CD4-positive, alpha-beta memory T cell (primary cell): ENCODE measurements at places on chromosomes 16 and 17. TPM values are rescaled to one million over a fixed set of nuclear protein-coding genes. Genes with fewer than 3 reads are reported as not detected.

Gene ASIC2
- not detected for polyA plus RNA-seq

Gene PPM1D
- 10.1 TPM for polyA plus RNA-seq

Gene NXN
- polyA plus RNA-seq = 2.3 TPM

Gene HEXIM2
- polyA plus RNA-seq = 2.7 TPM

Gene KRTAP4-12
- not detected for polyA plus RNA-seq

Gene KREMEN2
- not detected for polyA plus RNA-seq

Gene HBM
- polyA plus RNA-seq = not detected

Gene PTX4
- not detected for polyA plus RNA-seq

Gene STAC2
- polyA plus RNA-seq = not detected

Gene KRT20
- polyA plus RNA-seq = not detected

Gene TMEM92
- not detected for polyA plus RNA-seq

Gene PIPOX
- polyA plus RNA-seq = 0.29 TPM

Gene ZG16
- polyA plus RNA-seq = not detected

Gene ELMO3
- not detected for polyA plus RNA-seq

Gene SLC12A3
- polyA plus RNA-seq = not detected

Gene ABCC12
- polyA plus RNA-seq = not detected

Gene LRRC45
- 5.7 TPM for polyA plus RNA-seq

- DNase-seq = no peak
These were observed 702.8 kb downstream of the KCNJ2 start for GRCh38 chr17:70872103-70872502.

GRCh38 chr17:32931686-32932085 lies 3.7 kb downstream of the TMEM98 start:
- no peak for DNase-seq

DNA sequence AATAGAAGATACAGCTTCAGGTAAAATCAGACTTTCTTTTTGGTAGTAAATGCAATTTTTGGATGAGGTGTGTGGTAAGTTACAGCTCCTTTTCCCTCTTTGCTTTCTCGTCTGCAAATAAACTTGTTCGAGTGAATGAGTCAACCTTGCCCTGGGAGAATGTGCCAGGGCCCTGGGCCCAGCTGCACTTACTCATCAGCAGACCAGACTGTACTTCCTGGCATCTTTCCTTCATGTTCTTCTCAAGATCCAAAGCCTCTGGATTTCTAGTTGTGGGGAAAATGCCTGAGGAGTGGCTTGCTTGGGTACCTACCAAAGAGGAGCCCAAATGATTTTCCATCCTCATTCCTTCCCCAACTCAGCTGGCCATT lies 5.4 kb upstream of the G6PC1 start:
- DNase-seq = no peak

GRCh38 chr16:88691924-88692560 lies 5.7 kb upstream of the SNAI3 start:
- DNase-seq = no peak

- no peak for DNase-seq
These were observed 12.6 kb downstream of the SLC5A10 start for GRCh38 chr17:18964550-18964949.

- DNase-seq = no peak
These were observed 817.8 kb upstream of the KIF2B start for GRCh38 chr17:53004902-53005301.

GRCh38 chr17:807523-808294 lies 25.6 kb downstream of the MRM3 start:
- DNase-seq = no peak

- DNase-seq = no peak
These were observed 77.2 kb downstream of the C17orf67 start for GRCh38 chr17:56756536-56756935.

DNA sequence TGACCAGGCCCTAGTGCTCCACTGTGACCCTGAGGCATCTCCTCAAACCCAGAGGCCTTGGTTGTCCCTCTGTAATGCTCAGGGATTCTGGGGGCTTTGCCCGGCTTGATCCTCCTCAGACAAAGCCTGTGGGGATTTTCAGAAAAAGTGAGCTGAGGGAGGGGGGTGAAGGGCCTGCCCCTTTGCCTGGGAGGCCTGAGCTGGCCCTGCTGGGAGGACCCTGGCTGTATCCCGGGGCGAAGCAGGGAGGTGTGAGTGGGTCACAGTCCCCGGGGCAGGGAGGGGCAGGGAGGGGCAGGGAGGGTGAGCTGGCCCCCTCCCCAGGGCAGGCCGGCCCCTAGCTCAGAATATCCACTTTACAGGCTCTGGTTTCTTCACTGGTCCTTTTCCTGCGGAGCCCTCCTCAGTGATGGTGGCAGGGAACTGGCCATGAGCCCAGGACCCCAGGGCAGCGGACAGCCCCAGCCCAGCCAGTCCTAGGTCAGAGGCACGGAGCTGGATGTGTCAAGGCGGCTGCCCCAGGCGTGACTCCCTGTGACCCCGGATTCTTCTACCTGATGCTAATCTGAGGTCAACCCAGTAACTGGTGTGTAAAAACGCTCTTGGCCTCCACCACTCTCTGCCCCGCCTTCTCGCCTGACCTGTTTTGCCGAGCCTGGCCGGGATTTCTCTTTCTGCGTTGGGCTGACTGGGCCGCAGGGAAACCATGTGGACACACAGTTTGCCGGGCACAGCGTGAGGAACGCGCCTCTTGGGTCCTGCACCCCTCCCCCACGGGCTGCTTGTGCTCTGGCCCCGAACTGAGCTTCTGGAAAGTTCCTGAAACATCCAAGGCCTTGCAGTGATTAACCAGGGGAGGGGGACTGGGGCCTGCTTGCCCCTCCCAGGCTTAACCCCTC lies 5.8 kb upstream of the FASN start:
- DNase-seq = peak; percentile 29

GRCh38 chr17:72381597-72382397 lies 261.0 kb downstream of the SOX9 start:
- DNase-seq = no peak

- DNase-seq = no peak
These were observed 33.3 kb downstream of the HELZ start for GRCh38 chr17:67211742-67212141.

- DNase-seq = no peak
These were observed 20.9 kb downstream of the RHBDL3 start for GRCh38 chr17:32286518-32286900.

DNA sequence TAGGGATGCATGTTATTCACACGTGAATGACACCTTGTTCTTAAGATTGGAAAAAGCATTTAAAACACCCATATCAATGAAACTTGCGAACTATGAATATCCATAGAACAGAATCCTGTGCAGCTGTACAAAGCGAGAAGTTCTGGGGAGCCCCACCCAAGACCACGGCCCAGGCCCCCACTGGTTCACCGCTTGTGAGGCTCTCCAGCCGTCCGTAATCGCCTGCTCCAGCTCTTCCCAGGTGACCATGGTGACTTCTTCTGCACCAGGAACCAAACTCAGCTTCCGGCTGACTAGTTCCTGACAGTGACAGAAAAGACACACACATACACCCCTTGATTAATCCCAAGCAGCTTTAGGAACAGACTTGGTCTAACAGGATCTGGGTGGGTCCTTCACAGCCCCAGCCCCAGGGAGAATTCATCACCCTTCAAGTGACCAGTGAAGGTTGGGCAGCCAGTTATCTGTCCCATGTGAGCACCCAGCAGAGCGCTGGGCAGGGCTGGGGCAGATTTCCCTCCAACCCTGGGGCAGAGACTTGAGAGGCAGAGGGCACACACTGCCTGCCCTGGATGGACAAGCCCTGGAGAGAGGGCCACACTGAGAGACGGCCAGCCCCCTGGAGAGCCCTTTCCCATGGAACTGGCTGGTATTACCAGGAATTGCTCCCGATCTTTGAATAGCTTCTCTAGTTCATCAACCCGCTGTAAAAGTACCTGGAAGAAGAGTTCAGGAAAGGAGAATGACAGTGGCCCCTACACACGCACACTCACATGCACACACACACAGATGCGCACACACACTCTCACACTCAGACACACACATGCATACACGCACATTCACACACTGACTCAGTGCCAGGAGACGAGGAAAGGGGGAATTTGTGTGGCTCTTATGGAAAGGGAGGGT lies 3.6 kb downstream of the QRICH2 start:
- DNase-seq = no peak

DNA sequence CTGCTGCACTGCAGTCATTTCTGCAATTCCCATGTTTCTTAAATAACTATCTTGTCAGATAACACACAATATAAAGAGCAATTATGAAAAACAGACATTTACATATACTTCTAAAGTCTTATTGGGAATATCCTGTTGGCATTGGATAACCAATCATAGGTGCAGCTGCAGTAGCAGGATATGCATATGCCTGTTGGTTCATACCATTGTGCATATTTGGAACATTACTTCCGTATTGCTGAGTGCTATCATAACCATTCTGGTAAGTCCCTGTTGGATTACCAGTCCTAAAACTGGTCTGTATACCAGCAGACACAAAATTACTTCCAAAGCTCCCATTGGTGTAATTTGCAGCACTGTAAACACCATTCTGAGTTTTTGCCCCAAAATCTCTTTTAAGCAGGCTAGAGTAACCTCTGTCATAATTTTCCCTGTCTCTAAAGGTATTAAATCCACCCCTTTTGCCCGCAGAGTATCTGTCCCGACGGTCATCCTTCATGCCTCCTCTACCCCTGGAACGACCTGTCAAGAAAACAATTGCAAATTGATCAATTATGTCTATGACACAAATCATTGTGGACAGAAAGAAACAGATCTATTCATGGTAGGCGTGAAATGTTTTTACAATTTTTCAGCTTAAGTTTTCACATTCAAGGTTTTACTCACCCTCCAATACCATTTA lies 3.1 kb upstream of the POLG2 start:
- DNase-seq = peak; percentile 28

GRCh38 chr16:67201411-67202345 lies 2.7 kb downstream of the ELMO3 start:
- DNase-seq = no peak

DNA sequence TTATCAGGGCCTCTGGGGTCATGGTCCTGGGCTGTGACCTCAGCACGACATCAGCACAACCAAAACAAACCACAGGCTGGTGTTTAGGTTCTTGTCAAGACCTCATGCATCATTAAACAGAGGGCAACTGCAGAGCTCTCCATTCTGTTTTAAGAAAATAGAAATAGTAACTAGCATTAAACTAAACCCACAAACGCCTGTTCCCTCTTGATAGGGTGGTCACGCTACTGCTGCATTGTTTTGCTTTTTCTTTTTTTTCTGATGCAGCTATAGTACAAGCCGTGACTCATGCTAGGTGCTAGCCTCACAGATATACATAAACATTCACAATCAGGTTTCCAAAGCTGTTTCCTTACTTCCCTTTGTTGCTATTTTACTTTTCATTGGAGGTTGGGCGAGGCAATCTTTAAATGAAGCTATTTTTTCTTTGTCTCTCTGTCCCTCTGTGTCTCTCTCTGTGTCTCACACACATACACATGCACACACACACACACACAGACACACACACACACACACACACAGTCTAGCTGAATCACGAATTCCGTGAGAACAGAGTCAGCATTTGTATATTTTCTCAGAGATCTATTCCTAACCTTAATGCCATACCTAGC lies 310.3 kb downstream of the CDH13 start:
- no peak for DNase-seq

GRCh38 chr17:688100-688989 lies 26.3 kb downstream of the VPS53 start:
- DNase-seq = no peak

GRCh38 chr17:32349503-32349853 lies 479 bp upstream of the ZNF207 start:
- no peak for DNase-seq

- DNase-seq = no peak
These were observed 1.1 kb downstream of the SRSF1 start for GRCh38 chr17:58005728-58006559.

DNA sequence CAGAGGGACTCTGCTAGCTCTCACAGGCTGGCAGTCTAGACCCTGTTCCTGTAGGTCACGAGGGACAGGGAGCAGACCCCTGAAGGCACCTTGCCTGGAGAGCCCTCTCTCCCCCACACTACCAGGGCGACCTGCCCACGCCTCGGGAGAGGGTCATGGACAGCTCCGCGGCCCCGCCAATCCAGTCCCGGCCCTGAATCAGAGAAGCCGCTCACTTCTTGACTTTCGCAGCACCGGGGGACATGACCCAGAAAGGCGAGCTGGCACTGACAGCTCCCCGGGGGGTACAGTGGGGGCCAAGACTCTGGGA lies 5.1 kb downstream of the KIFC3 start:
- no peak for DNase-seq

GRCh38 chr17:68731465-68731864 lies 130.3 kb upstream of the FAM20A start:
- no peak for DNase-seq

DNA sequence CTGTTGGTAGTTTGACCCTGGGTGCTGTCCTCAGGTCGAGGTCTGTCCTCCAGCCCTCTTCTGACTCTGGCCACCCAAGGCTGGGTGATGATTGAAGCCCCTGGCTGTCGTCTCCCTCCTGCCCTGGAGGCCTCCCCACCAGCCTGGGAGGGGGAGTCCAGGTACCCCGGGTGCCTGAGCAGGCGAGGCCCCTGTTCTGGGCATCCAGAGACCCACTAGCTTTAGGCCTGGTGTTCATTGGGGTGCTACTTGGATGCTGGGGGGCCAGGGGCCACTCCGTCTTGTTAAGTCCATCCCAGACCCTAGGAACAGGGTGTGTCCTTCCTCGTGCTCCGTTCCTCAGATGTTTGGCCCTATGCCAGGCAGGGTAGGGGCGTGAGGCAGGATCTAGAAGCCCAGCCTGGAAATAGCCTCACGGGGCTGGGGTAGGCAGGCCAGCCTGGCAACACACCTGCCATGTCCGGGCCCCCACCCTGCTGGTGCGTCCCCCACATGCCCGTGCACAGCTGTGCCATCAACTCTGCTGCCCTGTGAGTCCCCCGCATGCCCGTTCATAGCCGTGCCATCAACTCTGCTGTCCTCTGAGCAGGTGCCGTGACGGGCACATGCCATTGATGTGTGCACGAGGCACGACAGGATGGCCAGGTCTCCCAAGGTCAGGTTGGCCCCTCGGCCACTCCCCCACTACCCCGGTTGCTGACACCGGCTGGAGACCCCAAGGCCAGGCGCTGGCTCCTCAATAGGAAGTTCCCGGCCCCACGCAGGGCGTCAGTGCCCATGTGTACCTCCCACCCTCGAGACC lies 36.9 kb downstream of the GINS2 start:
- no peak for DNase-seq

DNA sequence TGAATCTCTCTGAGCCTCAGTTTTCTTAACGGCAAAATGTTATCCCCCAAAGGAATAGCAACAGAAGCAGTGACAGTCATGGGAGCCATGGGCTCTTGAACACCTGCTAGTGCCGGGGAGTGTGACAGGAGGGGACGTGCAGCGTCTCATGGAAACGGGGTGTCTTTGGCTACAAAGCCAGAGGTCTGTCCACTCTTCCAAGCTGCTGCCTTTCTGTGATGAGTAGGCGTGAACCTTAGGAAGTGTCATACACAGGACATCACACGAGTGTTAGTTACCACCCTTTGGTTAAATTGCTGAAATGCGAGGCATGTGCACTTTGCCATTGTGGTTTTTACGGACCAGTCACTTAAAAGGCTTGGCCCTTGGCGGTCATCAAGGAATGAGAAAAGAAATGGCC lies 93.4 kb downstream of the IRF8 start:
- DNase-seq = no peak
